ENCODE measurements at places on chromosomes 5 and 9.
A peak's percentile ranks its signal among the peaks of the same experiment; 100 is the strongest.

- DNase-seq, result no peak
Measured at GRCh38 chr9:13915131-13915530, 398.8 kb downstream of the NFIB start.

GRCh38 chr9:101877439-101877838 is 139.0 kb upstream of the GRIN3A start:
- DNase-seq, result no peak

DNA sequence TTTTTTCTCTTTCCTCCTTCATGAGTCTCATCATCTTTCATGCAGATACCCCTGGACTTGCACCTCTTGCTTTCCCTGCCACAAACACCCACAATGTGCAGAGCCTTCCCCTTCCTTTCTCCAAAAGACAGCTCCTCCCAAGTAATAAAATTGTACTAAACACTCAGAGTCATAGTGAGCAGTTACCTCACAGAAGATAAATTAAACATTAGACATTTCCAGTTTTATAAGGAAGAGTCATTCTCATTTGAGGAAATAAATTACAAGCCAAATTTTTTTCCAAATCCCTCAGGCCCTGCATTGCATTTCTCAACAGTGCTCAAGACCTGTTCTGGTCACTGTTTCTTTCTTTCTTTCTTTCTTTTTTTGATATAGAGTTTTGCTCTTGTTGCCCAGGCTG is 131.5 kb downstream of the ATPSCKMT start:
- DNase-seq, result no peak

- no peak for DNase-seq
Measured at GRCh38 chr9:137070906-137071275, 534 bp upstream of the SAPCD2 start.

DNA sequence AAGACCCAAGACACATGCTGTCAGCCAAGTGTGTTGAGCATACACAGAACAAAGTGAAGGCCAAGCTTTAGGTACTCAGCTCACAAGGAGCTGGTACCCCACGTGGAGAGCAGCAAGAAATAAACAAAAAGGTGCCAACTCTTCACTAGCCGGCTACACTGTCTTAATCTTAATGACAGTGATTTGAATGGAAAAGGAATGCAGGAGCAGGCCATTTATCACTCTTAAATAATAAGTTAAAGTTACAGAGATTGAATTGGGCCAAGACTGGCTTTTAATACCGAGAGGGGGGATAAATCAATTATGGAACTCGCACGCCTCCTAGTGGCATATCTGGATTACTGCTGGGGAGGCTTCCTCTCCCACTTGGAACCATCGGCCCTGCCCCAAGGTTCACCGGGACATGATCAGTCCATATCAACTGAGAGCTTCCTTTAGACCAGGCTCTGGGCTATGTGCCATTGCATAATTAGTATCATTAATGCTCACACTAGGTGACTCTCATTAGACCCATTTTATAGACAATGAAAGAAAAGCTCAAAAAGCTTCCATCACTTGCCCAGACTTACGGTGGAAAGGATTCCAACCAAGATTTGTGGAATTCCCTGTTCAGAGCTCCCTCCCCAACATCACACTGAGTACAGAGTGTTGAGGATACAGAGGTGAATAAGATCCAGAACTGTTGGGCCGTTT is 94.0 kb downstream of the ACTL7B start:
- peak; percentile 6 for DNase-seq

- DNase-seq, result no peak
Measured at GRCh38 chr5:90987726-90988125, 395.4 kb downstream of the ARRDC3 start.

DNA sequence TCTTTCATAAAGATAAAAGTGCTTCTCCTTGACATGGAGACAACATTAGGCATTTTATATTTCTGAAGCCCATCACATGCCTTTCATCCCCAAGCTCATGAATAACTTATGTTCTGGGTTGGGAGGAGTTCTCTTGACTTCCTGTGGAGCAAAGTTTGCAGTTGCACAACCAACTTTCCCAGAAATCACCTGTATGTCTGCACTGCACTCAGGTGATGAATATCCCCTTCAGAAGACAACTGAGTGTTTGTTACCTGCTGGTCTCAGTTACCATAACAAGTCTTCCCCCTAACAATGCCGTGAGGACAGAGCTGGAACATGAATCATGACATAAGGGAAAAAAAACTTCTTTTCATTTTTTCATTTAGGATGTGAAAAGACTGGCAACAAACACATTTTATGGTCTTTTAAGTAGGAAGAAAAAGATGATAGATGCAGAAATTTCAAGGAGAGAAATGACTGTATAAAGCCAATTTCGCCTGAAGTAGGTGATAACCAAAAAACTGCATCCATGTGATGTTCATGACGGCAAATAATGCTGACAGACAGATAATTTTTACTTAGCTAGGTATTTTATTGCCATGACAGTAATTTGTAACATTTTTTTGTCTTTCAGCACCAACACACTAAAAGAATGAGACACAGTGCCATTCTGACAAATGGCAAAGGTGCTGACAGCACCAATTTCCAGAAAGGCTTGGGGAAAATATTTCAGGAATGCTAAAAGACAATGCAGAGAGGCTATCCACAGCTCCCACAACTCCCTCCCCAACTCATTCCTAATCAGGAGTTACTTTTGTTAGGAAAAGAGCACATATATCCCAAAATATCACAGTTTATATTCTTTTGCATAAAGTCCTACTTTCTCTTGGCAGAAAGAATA is 656.3 kb downstream of the PRELID2 start:
- DNase-seq, result no peak

GRCh38 chr9:133002147-133003070 is 23.9 kb downstream of the GFI1B start:
- no peak for DNase-seq

DNA sequence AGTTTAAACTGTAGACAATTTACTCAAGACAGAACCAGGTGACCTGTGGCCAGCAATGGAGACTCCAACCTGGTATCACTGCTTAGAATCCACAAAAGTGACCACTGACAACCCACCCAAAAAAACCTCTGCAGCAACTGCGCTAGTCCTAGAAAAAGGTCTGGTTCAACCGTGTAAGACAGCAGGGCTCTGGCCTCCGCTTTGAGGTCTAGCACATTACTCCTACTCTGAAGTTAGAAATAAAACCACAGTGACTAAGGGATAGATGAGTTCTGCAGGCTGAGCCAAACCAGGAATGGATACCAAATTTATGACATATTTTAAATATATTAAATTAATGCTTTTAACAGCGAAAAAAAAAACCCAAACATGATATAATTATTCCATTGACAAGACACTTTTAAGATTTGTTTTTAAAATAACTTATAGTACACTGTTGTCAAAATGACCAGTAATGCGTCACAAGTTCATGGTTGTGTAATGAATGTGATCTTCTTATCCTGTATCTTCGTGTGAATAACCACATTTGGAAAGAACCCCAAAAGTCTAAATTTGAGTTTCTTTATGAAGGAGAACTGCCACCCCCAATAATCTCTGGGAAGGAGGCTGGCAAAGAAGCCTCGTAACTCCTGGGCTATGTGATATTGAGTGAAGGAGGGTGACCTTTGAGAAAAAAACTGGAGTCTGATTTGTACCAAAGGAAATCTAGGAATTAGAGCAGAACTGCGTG is 101.9 kb upstream of the SLC44A1 start:
- DNase-seq, result no peak

DNA sequence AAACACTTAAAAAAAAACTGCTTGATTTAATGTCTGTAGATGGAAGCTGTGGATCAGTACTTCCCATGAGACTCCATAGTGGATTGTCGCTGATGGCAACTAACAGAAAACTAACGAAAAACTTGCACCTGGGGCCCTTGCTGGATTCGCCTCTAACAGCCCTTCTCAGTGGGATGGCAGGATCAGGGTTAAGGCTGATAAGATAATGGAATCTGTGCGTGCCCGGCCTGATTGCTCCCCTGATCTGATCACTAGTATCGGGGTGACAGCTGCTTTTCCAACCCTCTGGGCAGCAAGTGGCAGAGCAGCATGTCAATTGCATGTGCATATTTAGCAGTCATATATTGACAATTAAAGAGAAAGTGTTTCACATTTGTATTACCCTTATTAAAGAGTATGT is 185.8 kb upstream of the ELAVL2 start:
- DNase-seq, result no peak

DNA sequence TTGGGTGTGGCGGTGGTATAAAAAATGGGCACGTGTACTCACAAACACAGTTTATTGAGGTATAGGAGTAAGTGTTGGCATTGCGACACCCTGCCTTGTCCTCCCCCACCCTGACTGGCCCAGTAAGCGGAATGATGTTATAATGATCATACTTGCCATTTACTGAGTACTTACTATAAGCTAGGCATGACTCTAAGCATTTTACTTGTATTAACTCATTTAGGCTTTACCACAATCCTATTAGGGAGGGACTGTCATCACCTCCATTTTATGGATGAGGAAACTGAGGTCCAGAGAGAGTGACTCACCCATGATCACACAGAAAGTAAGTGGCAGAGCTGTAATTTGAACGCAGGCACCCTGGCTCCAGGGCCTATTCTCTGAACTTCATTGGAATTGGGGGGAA is 2.3 kb downstream of the SMIM3 start:
- DNase-seq, result no peak

- DNase-seq, result no peak
Measured at GRCh38 chr9:76615177-76615603, 149.0 kb upstream of the PCA3 start.

DNA sequence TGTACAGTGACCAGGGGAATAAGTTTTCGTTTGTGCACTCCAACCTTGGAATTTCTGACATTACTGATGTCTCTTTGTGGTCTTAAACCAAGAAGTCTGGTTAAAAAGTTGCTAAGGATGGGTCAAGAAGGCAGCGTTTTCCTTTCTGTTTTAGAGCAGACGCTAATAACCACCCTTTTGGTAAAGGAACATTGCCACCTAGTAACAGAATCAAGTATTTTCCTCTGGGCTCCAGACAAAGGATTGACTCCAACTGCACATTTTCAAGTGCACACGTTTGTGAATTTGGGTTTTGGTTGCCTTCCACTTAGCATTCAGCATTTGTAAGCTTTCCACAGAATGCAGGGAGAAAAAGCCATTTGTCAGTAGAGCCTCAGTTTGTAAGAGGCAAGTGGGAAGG is 22.2 kb upstream of the CEP78 start:
- DNase-seq, result peak; percentile 10

- no peak for DNase-seq
Measured at GRCh38 chr9:120916588-120916987, 10.0 kb downstream of the TRAF1 start.

DNA sequence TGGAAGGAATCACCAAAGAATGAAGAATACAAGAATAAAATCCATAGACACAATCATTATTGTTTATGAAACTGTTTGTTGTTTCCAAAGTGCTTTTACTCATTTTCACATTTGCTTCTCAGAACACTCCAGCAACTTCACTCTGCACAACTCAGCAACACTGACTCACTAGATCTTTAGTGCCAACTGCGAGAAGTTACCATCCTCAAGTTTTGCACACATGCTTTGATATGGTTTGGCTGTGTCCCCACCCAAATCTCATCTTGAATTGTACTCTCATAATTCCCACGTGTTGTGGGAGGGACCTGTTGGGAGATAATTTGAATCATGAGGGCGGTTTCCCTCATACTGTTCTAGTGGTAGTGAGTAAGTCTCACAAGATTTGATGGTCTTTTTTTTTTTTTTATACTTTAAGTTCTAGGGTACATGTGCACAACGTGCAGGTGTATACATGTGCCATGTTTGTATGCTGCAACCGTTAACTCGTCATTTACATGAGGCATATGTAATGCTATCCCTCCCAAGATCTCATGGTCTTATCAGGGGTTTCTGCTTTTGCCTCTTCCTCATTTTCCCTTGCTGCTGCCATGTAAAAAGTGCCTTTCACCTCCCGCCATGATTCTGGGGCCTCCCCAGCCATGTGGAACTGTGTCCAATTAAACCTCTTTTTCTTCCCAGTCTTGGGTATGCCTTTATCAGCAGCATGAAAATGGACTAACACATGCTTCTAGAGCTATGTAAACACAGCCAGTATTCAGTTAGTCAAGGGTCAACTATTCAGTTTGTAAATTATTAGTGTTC is 36.9 kb downstream of the CLINT1 start:
- DNase-seq, result no peak

- no peak for DNase-seq
Measured at GRCh38 chr9:6896562-6896961, 138.8 kb downstream of the KDM4C start.

DNA sequence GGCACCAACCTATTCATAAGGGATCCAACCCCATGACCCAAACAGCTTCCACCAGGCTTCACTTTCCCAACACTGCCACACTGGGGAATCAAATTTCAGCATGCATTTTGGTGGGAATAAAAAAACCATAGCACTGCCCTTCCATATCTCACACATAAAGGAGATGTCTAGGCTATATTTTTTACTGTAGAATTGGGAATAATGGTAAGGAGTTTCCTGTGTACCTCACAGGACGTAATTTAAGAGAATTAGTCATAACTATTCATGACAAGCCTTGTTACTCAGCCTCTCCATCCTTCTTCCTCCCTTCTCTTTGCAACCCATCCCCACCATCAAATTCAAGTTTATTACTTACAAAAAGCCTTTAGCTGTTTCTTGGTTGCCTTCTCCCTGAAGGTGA is 352.1 kb downstream of the MLLT3 start:
- no peak for DNase-seq

GRCh38 chr5:37738057-37738691 is 101.7 kb downstream of the GDNF start:
- no peak for DNase-seq

- no peak for DNase-seq
Measured at GRCh38 chr5:64144425-64145215, 21.0 kb upstream of the RNF180 start.

DNA sequence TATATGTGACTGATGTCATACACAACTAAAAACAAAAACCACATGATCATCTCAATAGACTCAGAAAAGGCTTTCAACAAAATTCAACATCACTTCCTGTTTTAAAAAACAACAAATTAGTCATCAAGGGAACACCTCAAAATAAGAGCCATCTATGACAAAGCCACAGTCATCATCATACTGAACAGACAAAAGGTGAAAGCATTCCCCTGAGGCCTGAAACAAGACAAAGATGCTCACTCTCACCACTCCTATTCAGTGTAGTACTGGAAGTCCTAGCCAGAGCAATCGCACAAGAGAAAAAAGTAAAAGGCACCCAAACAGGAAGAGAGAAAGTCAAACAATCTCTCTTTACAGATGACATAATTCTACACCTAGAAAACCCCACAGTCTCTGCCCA is 893.5 kb upstream of the EDIL3 start:
- no peak for DNase-seq

GRCh38 chr9:83313781-83314180 is 224.4 kb downstream of the FRMD3 start:
- no peak for DNase-seq

DNA sequence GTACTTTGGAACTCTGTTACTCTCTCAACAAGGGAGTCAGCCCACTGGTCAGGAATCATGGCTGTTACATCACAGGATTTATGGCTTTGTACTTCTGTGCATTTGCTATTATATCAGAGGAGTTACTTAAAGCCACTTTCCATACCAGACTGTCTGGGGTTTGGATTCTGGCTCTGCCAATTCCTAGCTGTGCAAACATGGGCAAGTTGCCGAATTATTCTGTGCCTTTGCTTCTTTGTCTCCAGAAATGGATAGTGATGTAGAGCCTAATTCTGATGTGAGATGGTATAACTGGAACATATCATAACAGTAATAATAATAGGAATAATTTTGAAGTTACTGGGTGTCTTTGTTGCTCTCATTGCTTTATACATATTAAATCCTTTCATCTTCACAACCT is 1047.3 kb upstream of the SEMA6A start:
- DNase-seq, result peak; percentile 58

GRCh38 chr5:178940569-178941360 is at the start of gene ZNF454:
Gene ZNF454, plus strand, starts transcription at chr5:178941198. Its CDS starts 1,594 bp downstream, at chr5:178942792.
- peak; percentile 96 for DNase-seq

- no peak for DNase-seq
Measured at GRCh38 chr5:96984506-96985192, 48.8 kb downstream of the LNPEP start.

GRCh38 chr9:8736805-8737204 is 937.2 kb upstream of the DMAC1 start:
- DNase-seq, result peak; percentile 80

Measured in cerebellum (tissue), 4 donors.